ENCODE measurements at places on chromosomes 7 and 10.

DNA sequence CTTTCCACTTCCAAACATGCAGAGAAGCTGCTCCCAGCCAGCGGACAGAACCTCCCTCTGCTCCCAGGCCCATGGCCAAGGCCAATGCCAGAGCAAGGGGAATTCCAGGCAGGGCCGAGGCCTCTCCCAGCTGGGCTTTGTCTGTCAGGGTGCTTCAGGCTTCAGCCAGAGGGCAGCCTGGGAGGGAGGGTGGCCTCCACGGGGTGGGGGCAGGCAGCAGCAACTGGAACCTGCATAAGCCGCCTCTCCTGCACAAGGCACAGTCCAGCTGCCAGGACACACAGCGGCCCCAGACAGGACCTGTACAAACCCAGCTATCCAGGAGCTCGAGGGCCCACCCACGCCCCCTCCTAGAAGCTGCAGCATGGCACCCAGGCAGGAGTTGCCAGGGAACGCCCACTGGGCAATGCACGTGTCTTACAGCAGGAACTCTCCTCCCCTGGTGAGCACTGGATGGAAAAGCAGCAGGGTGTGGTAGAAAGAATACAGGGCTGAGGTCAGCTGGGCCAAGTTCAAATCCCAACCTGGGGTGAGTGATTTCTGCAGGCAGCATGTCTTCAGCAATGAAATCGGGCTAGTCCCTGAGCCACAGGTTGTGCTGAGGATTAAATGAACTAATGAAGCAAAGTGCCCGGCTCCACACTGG, 7.6 kb downstream of the FAM53B start:
- peak; percentile 33 for DNase-seq

- DNase-seq, result no peak
Measured at GRCh38 chr10:115214829-115215228, 121.7 kb downstream of the ATRNL1 start.

GRCh38 chr10:129521161-129522025, 54.4 kb downstream of the MGMT start:
- no peak for DNase-seq

DNA sequence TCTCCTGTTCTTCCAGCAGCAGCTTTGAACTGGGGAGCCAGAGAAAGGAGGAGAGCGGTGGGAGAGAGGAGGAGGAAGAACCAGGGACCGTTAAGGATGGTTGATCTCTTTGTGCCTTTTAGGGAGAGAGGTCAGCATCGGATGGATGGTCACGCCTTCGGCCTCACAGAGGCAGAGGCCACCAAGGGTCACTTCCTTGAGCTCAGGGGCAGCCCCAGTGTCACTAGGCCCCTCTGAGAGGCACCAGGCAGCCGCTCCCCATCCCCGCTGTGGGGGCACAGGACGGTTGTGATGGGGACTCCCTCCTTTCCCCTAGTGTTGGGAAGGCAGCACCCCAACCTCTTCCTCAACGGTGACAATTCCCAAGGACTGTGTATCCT, 121.4 kb downstream of the DNAJB6 start:
- no peak for DNase-seq

GRCh38 chr10:61039868-61040267, 95.9 kb upstream of the RHOBTB1 start:
- DNase-seq, result no peak

- DNase-seq, result no peak
Measured at GRCh38 chr7:146655928-146656797, 539.6 kb downstream of the CNTNAP2 start.

- DNase-seq, result peak; percentile 57
Measured at GRCh38 chr10:114031073-114031972, 12.3 kb upstream of the ADRB1 start.

- DNase-seq, result peak; percentile 16
Measured at GRCh38 chr10:35136263-35136815, 9.7 kb downstream of the CREM start.

GRCh38 chr7:82578430-82578829, 134.9 kb upstream of the CACNA2D1 start:
- no peak for DNase-seq

- peak; percentile 84 for DNase-seq
Measured at GRCh38 chr7:27576360-27576944, 86.2 kb downstream of the HIBADH start.

DNA sequence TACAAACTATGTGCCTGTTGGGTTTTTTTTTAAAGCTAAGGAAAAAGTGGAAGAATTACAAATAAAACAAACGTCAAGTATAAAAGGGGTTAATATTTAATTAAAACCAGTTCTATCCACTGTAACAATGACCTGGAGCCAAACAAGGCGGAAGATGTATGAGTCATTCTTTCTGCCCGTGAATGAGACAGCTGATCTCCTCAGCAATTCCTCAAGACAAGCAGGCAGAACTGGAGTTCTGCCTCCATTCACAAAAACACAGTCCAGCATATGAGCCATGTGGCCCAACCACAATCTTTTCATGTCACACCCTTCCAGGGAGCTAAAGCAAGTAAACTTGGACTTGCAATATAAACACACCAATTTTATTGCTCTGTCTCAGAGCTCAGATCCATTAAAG, 8.4 kb downstream of the ETV1 start:
- peak; percentile 19 for DNase-seq

DNA sequence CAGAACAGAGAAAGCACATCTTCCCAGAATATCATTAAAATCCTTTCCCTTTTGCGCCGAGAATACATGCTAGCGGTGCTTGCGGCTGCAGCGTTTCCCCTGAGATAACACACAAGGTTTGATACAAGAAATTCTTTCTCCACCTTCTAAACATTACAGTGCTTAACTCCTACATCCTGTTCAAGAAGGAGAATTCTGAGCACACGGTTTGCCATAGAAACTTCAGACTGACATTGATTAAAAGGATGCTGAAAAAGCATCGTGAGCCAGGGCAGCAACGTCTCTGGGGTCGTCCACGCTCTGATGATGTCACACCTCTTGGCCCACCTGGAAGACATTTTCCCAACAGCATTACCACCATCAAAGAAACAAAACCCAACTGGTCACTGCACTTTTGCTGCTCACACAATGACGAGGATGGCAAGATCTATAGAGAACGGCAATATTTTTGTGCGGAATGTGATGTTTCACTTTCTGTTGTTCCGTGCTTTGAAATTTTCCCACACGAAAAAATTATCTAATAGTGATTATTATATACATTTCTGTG, 27.0 kb upstream of the PRSS1 start:
- no peak for DNase-seq

GRCh38 chr10:129187331-129187730, 279.7 kb upstream of the MGMT start:
- DNase-seq, result no peak

- no peak for DNase-seq
Measured at GRCh38 chr10:103569896-103570295, 76.4 kb downstream of the NEURL1 start.

DNA sequence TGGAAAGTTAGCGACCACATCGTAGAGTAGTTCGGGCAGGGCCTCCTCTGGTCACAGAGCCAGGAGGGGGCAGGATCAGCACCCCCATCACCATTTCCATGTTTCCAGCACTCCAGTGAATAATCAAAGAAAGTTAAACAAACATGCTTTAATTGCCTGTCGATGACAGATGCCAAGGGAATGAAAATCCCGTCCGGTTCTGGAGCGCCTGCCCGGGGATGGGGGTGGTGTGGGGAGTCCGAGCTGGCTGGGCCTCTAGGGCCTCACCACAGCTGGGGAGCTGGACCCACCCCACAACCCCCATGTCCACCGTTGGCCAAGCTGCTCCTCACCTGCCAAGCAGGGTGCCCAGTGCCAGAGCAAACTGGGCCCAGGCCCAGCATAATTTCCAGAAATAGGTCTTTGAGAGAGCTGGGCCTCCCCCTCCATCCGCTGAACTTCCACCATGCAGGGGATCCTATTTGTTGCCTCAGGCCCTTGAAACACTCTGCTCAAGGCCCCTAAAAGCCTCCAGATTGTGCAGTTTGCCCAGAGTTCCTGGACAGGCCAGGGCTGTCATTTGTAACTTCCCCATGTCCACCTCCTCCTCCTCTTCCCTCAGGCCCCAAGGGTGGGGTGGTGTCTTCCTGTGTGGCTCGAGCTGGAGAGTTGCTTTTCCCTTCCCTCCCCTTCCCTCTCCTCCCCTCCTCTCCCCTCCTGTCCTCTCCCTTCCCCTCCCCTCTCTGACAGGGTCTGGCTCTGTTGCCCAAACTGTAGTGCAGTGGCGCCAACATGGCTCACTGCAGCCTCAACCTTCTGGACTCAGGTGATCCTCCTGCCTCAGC, 101.0 kb downstream of the MYL10 start:
- DNase-seq, result no peak

DNA sequence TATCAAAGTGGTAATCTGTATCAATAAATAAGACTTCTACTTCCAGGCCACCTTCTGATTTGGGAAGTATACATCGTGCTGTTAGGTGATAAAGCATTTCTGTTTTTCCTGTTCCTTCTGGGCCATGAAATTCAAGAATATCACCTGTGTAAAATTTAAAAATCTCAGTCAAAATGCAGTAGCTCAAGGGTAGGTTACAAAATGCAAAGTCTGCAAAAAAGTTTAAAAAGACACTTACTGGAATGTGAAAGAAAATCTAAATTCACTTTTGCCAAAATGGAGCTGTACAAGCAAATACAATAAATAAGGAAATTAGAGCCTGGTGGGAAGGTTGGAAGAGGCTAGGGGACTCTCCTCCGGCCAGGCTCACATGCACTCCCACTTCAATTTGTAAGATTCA, 26.7 kb downstream of the XRCC2 start:
- DNase-seq, result no peak

GRCh38 chr10:58585435-58585834, 72.8 kb downstream of the BICC1 start:
- DNase-seq, result peak; percentile 39

- peak; percentile 31 for DNase-seq
Measured at GRCh38 chr7:17554341-17555015, 256.0 kb downstream of the AHR start.

- peak; percentile 64 for DNase-seq
Measured at GRCh38 chr10:49115015-49115795, at the start of gene VSTM4. VSTM4 (minus strand) TSS chr10:49115522; CDS start chr10:49115485, 37 bp downstream.

DNA sequence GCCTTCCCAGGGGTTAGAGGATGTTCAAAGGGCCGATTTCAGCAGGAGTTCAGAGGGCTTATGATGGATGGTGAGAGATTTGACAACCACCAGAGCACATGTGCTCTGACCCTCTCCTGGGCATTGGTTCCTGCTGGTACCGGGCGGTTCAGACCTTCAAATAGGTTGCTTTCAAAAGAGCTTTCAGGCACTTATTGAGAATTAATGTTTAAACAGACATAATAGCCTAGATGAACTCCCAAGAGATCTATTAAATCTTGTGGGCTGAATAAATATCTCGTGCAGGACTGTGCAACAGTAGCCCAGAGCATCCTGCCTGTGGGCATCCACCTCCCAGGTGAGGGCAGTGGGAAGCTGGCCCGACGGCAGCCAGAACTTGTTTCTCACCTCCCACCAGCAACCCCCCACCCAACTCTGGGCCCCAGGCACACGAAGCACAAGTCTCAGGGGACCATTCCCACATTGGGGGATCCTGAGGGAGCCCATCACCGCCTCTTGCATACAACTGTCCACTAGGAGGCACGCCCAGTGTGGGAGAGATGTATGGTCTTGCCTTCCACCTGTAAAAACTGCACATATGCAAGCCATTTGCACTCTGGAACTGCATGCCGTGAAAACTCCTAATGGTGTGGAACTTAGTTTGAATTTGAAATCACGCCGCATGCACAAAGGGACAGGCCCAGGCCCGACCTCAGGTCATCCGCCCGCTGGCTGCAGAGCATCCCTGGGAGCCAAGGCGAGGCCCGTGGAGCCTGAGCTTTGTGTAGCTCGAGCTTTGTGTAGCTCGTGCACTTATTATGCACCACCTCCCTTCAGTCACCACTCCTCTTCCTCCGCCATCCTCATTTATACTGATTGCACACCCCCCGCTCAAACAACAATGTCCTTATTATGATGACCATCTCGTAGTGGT, 147.8 kb downstream of the ADCY1 start:
- DNase-seq, result no peak

- DNase-seq, result no peak
Measured at GRCh38 chr7:129906700-129907099, 46.1 kb downstream of the UBE2H start.

DNA sequence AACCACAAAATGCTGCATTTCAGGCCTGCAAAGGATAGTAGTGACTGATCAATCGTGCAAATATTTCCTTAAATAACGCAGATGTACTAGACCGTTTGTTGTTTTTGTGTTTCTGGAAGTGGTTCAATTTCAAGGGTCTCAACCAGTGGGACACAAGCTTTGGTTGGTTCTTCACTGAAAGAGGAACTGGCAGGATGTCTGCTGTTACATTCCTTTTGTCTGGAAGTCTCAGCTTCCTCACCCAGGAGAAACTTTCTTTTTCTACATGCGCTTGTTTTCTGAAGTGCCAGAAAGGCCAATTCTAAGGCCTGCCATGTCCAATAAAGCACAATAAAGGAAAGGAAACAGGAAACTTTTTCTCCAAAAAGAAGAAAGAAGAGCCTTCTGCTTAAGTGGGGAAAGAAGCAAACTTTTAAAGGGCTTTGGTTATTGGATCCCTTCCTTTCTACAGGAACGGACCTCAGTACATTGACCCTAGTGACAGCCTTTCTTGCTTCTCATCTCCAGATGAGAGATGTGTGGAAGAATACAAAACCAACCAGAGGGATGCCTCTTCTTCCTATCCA, 4.1 kb downstream of the DKK1 start:
- DNase-seq, result no peak

DNA sequence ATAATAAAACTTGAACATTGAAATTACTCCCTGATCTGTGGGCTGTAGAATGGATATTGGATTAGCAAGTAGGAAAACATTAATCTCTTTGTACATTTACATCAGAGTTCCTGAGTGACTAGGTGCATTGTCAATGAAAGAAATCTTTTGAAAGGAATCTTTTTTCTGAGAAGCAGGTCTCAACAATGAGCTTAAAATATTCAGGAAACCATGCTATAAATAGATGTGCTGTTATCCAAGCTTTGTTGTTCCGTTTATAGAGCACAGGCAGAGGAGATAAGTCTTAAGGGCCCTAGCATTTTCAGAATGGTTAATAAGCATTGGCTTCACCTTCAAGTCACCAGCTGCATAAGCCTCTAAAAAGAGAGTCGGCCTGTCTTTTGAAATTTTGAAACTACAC, 41.3 kb upstream of the SLC16A12 start:
- DNase-seq, result no peak

DNA sequence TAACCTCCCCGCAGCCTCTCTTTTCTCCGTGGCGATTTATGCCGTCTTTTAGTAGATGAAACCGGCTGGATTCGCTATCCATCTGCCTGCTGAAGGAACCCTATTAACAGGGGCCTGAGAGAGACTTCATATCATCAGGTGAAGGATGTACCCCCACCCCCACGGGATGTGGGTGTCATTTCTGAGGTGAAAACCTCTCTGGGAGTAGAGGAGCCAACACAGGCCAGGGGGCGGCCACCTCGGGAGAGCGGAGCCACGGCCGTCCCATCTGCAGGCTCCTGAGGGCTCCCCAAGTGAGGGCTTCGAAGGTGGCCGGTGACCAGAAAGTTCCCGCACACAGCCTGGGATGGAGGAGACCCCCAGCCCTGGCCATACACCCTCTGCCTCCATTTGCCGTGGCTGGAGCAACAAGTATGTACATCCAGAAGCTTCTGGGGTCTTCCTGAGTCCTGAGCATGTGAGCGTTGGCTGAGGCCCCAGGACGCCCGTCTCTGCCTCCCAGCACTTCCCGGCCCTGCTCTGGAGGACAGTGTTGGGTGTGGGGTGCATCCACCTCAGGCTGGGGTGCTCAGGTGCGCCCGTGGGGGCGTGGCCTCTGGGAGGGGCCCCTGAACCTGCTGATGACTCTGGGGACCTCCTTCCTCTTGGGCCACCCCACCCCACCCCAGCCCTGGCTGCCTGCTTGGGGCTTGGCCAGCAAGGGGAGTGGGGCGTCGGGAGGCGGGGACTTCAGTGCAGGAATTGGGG, 84.7 kb downstream of the NKX6-2 start:
- DNase-seq, result no peak

All from suppressor macrophage treated with lipopolysaccharide for 1 hour (primary cell).